Activated CD4-positive, alpha-beta T cell treated with anti-CD3 and anti-CD28 coated beads for 24 hours (primary cell): ENCODE measurements at places on chromosomes 4 and X.

DNA sequence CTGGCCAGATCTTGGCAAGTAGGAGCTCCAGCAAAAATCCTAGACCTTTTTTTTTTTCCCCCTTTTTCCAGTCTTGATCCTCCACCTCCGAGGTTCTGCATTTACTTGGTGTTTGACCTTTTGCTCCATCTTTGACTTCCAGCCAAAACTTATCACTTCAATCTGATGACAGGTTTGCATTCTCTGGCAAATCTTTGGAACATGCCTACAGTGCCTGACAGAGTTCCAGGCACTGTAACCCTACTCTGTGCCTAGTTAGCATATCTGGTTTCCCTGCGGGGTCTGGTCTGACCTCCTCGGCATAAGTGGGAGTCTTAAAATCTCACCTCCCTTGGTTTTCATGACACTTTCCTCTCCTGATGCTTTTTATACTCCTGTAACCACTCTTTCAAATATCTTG lies 39.4 kb upstream of the NR3C2 start:
- no peak for DNase-seq

DNA sequence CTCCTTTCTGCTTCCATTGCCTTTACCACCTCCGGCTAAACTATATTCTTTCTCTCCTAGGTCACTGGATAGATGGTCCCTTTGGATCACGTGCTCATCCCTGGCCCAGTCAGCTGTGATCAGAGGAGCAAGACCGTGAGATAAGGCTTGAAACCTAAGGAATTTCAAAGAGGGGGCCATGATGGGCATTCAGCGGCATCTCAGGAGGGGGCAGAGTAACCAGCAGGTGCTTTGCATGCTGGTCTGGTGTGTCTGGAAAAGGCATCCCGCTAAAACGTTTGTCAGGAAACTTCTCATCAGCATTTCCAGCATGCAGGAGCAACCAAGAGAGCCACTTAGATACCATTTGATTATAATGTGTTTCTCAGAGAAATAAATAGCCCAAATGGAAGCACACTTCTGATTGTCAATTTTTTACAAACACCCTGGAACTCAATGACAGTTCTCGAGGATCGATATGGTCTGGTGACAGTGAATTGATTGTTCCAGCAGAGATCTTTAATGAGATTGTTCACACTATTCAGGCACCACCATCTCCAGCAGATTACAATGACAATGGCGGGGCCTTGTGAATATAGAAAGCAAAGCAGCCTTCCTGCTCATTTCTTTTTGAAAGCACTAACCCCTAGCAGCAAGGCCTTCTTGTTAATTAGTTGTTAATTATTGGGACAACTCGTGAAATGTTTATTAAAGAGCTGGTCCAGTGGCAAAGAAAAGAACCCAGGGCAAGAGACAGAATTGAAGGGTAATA lies 327.1 kb downstream of the PTTG2 start:
- DNase-seq: no peak

DNA sequence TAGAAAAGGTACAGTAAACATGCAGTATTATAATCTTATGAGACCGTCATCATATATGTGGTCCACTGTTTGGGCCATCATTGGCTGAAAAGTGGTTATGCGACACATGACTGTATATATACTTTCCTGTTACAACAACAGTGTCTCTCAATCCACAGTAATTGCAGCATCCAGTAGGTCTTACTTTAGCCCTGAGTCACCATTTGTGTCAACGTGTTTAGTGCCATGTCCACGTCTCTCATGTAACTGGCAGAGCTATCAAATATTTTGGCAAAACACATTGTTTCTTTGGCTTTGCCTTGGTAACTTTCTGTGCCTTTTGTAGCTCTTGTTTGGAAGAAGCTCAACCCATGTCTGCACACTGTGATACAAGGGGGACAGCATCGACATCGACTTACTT lies 73.8 kb downstream of the CD38 start:
- DNase-seq: no peak

GRCh38 chr4:88291003-88291402 lies 6.6 kb upstream of the PPM1K start:
- DNase-seq: no peak

GRCh38 chr4:96767815-96768480 lies 928.1 kb downstream of the PDHA2 start:
- no peak for DNase-seq

- DNase-seq: no peak
Measured at GRCh38 chr4:22787753-22788375, 95.1 kb downstream of the GBA3 start.

GRCh38 chr4:102139132-102139573 lies 206.1 kb downstream of the SLC39A8 start:
- DNase-seq: no peak
